ENCODE measurements at places on chromosomes 5 and 9.

DNA sequence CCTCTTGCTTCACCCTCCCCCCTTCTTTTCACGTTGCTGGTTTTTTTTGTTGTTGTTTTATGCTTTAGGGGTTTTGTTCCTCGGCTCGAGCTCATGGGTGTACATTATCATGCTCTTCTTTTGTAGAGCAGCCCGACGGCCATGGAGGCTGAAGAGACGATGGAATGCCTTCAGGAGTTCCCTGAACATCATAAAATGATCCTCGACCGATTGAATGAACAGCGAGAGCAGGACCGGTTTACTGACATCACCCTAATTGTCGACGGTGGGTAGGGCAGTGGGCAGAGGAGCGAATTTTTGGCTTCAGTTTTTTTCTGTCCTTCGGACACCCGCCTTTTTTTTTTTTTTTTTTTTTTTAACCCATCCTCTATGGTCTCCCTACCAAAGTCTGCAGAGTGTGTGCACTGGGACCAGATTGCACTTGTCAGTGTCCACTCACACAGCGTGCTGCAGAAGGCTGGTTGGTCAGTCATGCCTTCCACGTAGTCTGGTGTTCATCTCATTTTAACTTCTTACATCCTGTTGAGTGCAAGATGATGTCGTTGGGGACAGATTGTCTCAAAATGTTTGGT, 1.3 kb downstream of the ZNF131 start:
- peak; percentile 55 for DNase-seq

GRCh38 chr5:112757468-112758208, 20.0 kb downstream of the APC start:
- DNase-seq, result peak; percentile 72

GRCh38 chr9:135789838-135790291, 87.9 kb downstream of the KCNT1 start:
- DNase-seq, result no peak

- no peak for DNase-seq
These were observed 29.1 kb upstream of the IL12B start for GRCh38 chr5:159359408-159359807.

DNA sequence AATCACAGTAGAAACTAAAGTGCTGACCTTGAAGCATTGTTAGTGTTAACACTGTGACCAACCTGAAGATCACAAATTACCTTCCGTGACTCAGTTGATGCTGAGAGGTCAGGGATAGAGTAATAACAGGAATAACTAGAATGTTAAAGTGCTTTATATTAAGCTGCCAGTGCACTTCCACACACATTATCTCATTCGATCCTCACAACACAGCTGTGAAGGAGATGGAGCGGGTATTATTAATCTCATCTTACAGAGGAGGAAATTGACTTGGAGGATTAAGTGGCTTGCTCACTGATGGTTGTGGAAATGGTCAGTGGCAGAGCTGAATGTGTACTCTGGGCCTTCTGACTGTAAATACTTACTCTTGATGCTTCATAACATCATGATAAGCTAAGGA, 252.5 kb upstream of the DMRT1 start:
- no peak for DNase-seq
